ENCODE measurements at places on chromosomes 6 and 20.
A peak's percentile ranks its signal among the peaks of the same experiment; 100 is the strongest.

DNA sequence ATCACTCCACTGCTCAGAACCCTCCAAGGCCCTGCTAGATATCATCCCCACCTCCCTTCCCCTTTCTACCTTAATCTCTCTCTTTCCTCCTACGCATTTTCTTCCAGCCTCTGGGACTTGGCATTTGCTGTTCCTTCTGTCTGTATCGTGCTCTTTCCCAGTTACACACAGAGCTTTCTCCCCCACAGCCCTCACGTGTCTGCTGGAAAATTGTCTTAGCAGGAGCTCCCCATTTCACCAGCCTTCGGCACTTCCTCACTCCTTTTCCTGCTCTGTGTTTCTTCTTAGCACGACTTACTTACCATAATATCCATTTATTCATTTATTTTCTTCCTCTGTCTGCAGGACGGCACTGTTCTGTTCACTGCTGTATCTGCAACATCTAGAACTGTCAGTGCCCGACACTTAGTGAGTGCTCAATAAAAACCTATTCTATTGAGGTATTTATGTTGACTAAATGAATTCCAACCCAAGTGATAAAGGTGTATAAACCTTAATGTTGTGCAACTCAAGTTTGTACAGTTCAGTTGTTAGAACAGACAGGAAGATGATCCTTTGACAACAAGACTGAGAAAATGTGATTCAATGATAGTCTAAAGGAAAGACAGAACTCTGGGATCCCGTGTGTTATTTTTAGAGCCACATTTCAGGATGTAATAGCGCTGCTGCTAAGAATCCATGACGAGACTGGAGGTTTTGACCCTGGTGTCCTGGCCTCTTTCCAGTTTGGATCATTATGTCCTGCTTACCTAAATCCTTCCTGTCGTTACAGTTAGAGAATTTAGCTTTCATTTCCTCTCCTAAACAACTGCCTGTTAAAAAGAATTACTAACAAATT is 170.1 kb upstream of the LAMP5 start:
- no peak for DNase-seq

DNA sequence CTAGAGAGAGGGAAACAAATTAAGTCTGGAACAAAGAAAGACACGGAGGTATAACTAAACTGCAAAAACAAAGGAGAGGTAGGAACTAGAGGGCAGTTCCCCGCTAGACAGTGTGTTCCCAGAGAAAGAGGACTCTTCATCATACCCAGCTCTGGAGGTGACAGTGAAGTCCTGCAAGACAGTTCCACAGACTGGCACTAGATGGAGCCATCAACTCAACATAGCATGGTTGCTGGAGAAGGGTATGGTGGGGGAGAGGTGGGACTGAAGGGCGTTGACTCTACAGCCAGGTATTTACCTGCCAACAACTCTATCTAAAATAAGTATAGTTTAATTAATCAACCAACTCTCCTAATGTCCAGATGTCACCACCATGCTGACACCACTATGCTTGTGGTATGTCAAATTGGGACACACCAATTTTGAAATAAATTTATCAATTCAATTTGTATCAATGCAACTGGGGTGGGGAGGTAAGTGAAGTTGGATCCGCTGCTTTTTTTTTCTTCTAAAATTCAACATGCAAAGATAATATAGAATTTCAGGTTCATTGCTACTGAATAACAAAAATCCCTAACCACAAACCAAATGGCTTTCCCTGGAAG is 9.7 kb downstream of the BACH2 start:
- DNase-seq, result peak; percentile 59

DNA sequence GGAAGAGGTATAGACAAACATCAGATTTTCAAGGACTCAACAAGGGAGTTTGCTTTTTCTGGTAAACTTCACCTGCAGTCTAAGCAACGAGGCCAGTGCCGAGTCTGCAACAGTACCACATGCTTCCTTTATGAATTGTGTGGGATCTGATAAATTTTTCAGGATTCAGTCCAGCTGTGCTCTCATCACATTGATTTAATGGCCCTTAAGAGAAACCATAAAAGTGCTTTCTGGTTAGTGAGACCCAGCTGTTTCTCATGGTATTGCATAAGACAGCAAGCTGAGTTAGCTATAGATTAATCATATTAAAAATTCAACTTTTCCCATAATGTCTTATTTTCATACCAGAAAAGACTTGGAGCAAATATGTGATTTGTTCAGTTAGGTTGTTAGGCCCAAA is 291.4 kb downstream of the CENPW start:
- no peak for DNase-seq

DNA sequence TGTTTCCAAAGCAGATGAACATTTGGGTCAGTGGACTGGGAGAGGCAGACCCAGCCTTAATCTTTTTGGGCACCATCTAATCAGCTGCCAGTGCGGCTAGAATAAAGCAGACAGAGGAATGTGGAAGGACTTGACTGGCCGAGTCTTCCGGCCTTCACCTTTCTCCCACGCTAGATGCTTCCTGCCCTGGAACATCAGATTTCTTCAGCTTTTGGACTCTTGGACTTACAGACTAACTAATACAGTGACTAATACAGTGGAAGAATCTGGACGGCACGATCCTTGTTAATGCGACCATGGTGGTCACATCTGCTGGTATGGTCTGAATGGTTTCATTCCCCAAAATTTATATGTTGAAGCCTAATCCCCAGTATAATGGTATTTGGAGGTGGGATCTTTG is 122.6 kb upstream of the NXT1 start:
- DNase-seq, result no peak

DNA sequence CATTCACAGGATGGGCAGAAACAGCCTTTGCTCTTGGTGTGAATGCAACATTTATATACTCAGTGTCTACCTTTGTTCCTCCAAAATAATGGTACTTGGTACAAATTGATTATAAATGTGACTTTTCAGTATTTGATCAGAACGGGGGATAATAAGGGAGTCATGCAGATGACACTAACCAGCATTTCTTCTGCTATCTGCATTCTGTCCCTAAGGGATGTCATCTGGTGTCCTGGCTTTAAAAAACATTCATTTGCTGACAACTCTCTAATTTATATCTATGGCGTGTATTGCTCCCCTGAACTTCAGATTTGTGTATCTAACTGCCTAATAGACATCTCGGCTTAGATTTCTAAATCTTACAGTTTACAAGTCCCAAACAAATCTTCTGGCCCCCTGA is 76.4 kb upstream of the FLRT3 start:
- no peak for DNase-seq
